ENCODE measurements at places on chromosomes 3 and 15.

GRCh38 chr3:8882171-8882593 lies 81.1 kb downstream of the RAD18 start:
- DNase-seq, result no peak

GRCh38 chr3:18964640-18965039 lies 183.7 kb upstream of the KCNH8 start:
- DNase-seq, result no peak

DNA sequence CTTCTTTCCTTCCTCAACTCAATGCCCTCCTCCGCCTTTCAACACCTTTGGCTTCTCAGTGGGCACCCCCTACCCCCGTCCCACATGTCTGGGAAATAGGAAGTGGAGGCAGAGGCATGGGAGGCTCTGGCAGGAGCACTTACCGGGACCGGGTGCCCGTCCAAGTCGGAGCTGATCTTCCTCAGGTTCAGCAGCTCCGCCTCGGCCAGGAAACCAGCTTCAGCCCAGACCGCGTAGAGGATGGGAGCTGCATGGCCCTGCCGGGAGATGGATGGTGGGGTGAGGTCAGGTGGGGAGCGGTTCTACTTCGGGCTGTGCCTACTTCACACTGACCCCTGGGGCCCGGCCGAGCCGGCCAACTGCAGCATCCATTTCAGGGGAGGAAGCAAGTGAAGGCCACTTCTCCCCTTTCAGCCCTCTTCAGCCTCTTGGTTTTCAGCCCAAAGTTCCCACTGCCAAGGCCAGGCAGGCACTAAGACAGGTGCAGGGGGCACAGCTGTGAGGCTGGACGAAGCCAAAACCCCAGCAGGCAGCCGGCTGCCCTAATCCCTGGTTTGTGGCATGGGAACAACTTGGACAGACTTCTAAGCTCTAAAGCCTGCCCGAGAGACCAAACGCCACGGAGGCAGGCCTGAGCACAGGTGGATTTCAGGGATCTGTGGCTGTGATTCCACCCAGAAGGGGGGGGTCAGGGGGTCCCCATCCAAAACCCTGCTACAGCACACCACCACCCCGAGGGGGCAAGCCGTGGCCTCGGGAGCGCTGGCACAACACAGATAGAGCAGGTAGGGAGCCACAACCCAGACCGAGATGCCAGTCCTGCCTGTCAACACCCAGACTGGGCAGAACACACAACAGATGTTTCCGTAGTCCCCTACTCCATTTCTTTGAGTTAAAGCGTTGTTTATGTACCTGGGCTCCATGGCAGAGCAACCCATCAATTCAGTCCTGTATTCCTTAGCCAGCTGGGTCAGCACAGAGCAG lies 14.5 kb downstream of the TKT start:
- DNase-seq, result no peak

DNA sequence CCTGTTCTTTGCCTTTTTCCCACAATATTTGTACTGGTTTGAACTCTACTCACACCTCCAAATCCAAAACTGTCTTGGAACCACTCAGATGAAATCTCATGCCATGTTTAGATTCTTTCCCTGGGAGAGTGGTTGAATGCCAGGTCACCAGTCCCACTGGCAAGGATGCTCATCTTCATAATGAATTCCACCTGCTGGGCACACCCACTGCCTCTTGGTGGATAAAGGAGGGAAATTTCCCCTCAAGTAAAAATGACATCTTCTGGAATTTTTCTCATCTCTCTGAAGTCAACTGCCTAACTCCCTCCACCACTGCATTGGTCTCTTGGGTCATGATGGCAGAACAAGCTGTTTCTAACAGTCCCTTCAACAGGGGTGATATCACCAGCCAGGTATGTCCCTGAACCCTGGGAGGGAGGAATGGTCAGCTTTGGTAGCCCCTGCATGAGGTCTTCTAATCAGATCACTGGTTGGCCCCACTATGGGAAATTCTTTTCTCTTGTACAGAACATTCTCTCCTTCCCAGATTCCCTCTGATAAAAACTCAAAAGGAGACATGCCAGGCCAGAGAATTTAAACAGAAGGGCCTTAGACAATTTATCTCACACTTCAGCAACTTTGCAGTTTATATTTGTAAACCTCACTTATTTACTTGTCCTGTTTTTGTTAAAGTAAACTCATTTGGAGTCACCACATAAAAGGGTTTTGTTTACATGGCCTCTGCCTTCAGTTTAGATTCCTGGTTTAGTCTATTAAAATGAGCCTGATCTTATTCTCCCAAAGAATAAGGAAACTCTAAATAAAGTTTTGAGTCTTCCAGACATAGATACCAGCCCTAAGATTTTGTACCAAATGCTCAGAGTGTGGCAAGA lies 143.4 kb downstream of the WNT5A start:
- DNase-seq, result no peak

- DNase-seq, result no peak
Observed at GRCh38 chr15:64599716-64600115, 139.3 kb downstream of the ZNF609 start.

DNA sequence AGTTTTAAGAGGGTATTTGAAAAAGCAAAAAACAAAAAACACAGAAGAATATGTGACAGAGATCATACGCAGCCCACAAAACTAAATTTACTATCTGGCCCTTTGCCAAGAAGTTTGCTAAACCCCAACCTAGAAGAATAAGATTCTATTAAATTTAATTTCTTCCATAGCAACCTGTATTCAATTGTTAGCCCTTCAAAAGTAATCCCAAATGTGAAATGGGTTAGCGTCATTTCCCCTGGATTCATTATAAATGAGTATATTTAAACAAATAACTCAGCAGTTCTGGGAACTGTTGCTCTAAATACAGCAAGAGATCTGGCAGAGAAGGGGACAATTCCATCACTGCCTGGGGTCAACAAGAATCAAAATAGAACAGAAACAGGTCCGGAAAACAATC lies 56.8 kb downstream of the CERS3 start:
- DNase-seq, result no peak

GRCh38 chr15:39736412-39737195 lies 46.0 kb downstream of the FSIP1 start:
- no peak for DNase-seq

DNA sequence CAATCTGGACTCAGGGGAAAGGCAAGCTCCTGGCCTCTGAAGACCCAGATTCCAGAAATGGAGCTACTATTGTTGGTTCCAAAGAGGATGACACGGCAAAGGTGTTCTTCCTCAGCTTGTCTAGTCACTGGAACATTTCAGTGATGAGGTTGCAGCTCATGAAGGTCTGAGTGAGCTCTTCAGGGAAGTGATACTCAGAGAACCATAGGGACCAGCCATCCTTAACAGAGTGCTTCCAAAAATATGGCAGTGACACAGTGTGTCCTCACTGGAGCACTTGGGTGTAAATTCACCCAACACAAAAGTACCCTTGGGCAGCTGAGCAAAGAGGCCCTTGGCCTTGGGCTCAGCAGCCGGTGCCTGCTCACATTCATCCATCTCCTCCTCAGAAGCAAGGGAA lies 46.3 kb downstream of the SPTSSB start:
- DNase-seq, result no peak

Data from WTC11 (cell line).